Right ventricle myocardium superior (tissue), 1 donor: ENCODE measurements at places on chromosomes 7 and 10. TPM values are rescaled to one million over a fixed set of nuclear protein-coding genes. Genes with fewer than 3 reads are reported as not detected.

GRCh38 chr7:28623105-28623730, 210.9 kb downstream of the CREB5 start:
- DNase-seq, result no peak

DNA sequence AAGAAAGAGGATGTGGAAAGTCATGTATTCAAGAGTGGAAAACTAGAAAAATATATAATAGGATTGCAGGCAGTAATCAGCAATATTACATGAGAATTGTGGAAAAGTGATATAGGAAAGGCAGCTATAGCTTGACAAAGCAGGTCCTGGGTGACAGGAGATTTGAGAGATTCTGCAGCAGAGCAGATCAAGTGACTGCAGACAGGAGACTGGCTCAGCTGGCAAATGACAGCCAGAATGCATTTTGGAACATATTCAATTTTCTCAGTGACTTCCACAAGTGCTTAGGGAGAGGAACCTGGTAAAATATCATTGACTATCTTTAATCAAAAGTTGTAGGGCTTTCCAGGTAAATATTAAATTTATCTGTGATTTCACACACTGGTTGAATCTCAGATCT, 260.5 kb upstream of the CACNA2D1 start:
- DNase-seq, result no peak

CUZD1 gene
- 0.11 TPM for total RNA-seq

GNAT3 gene
- not detected for total RNA-seq

TNS3 gene
- 43.2 TPM for total RNA-seq

GRCh38 chr10:66777665-66778064, 148.2 kb upstream of the LRRTM3 start:
- DNase-seq, result no peak

- no peak for DNase-seq
Measured at GRCh38 chr7:157366722-157367121, 29.9 kb downstream of the DNAJB6 start.

FAM200A gene
- 6.5 TPM for total RNA-seq

DNA sequence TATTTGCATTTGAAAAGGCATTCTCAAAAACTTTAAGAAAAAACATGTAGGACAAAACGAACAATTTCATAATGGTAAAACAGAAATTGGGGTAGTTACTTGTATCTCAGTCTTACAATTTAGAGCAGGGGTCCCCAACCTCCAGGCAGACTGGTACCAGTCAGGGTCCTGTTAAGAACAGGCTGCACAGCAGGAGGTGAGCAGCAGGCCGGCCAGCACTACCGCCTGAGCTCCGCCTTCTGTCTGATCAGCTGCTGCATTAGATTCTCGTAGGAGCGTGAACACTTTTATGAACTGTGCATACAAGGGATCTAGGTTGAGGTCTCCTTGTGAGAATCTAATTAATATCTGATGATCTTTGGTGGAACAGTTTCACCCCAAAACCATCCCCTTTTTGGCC, 77.3 kb downstream of the SEMA3A start:
- no peak for DNase-seq

CFAP70 gene
- 1.5 TPM for total RNA-seq

DNA sequence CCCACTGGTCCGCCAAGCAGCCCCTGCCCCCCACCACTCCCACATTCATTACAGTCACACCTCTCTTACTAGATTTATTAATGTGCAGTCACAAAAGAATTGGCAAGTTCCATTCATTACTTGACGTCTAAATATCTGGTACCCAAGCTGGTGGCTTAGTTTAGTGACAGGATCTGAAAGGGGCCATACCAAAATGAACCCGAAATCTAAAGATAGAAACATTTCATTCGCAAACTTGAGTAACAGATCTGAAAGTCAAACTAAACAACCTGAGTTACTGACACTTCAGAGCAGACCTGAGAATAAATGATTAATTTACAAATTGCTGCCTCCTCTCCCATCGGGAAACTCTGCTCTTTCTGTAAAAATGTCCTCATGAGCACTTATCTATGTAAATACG, 53.4 kb downstream of the TNS3 start:
- DNase-seq, result no peak

GRCh38 chr10:92816091-92816531, 32.2 kb upstream of the EXOC6 start:
- no peak for DNase-seq

- DNase-seq, result no peak
Measured at GRCh38 chr7:99843808-99844207, 16.0 kb downstream of the CYP3A43 start.

TMEM213 gene
- total RNA-seq, result not detected

DNA sequence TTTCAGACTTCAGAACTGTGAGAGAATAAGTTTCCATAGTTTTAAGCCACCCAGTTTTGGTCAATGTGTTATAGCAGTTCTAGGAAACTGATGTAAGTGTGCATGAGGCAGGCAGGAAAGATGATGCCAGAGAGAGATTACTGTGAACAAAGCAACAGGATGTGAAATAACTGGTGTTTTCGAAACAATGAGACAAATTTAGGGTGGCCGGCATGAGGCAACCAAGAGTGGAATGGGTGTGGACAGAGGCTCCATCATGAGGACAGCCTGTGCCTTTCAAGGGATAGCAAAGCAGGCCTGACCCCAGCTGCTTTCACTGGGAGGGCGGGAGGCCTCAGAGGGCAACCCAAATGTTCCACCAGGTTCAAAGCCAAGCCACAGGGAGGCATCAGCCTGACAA, 67.3 kb upstream of the UCN3 start:
- DNase-seq, result peak; percentile 64

DNA sequence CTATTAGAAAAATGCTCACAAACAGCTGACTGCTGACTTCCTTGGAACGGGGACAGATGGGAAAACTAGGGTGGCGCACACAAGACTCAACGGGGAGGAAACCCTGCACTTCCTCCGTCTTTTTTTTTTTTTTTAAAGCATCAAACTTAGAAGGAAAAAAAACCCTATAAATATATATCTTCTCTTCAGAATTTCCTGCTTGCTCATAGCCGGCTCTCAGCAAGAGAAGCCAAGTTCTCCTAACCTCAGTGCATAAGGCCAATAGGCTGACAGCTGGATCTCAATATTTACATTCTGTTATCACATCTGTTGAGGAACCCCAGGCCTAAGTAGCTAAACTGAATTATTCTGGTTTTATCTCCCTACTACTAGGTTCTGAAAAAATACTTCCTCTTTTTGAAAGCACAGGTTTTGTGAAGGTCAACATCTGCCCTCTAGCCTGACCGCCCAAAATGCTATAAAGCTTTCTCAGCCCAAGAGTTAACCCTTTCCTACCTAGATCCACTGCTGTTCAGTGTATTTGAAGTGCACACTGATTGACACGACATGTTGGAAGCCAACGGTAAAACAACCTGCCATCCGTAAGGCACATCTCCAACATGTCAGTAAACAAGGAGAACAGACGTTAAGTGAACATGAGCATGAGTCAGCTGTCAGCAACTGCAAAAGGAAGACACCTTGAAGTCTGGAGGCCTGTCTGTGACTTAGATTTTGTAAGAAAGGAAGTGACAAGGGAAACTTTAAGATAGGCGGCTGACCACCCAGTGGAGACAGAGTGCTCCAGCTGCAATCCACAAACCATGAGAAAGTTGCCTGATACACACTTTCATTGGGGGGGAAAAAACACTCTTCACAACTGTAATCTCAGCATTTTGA, 83.8 kb downstream of the EBLN1 start:
- DNase-seq, result no peak

DENND2A gene
- total RNA-seq, result 11.6 TPM

DNA sequence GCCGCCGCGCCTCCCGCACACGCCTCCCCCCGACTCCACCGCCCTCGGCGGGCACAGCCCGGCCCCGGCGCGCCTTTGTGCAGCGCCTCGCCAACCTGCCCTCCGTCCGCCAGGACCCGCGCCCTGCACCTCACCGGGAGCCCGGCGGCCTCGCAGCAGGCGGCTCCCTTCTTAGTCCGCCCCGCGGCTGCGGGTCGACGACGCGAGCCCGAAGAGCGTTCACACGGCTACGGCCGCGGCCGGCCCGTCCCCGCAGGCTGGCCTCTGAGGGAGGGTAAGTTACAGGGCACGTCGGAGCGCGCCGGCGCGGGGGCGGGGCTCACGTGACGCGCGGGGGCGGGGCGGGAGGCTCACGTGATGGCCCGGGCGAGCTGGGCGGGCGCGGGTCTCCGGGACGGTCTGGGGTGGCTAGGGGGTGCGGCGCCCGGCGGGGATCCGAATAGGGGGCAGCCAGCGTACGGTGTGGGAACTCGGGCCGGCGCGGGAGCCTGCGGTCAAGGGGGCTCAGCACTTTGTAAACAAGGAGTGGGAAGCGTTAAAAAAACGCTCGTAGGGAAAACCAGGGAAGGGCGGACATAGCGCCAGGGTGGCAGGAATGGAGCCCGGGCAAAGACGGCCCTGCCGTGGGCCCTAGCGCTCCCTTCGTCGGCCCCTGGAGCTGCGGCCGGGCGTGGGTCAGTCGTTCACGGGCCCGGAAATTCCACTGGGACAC, at the start of gene ARHGAP12:
Gene ARHGAP12 (minus strand): TSS at position 283 of the 712 bp plus-strand sequence. CDS start 19,976 bp downstream, outside the sequence.
- DNase-seq, result peak; percentile 96

DNA sequence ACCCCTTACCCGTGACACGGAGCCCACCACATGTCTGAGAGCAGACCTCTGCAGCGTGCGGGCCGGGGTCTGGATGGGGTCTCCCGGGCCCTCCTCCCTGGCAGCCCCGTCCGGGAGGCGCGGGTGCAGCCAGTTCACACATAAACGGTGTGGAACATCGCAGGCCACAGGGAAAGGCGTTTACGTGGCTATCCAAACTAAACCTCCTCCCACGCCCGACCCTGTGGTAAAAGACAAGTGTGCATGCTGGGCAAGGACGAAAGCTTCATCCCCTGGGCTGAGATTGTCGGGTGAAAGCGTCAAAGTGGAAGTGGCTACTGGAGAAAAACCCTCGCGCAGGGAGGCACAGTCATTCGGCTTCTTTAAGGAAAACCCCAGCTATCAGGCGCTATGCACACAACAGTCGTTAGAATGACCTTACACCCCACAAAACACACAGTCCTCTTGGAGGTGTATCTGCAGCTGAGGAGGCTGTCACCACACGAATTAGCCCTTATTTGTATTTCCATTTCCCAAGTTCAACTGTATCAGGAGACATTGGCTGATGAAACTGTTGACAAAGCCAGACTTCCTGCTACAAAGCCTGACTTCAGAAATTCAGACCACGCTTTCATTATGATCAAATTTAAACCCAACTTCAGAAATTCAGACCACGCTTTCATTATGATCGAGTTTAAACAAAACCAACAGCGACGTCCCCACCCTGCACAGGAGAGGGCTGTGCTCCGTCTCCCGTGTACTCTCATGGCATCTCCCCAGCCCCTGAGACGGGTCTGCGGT, 15.3 kb downstream of the GPER1 start:
- DNase-seq, result no peak

DNA sequence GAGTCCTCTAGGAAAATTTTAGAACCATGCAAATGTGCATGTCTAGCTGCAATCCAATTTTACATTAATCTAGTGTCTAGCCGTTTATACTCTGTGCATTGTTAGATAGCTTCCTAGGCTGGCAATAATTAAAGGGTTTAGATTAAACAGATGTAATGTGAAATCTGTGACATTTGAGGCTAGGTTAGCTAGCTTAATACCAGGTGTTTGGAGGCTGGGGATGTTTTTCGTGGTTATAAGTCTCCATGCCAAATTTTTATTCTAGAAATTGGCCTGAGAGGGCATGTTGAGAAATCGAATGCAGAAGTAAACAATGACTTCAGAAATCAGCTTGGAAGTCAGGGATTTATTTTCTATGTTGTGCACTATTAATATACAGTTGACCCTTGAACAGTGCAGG, 94.2 kb downstream of the ST7 start:
- no peak for DNase-seq
